ENCODE measurements at places on chromosomes 12 and 14. TPM values are rescaled to one million over a fixed set of nuclear protein-coding genes. Genes with fewer than 3 reads are reported as not detected.

Gene FZD10
- total RNA-seq: 2.0 TPM

Gene B4GALNT3
- 5.9 TPM for total RNA-seq

DNA sequence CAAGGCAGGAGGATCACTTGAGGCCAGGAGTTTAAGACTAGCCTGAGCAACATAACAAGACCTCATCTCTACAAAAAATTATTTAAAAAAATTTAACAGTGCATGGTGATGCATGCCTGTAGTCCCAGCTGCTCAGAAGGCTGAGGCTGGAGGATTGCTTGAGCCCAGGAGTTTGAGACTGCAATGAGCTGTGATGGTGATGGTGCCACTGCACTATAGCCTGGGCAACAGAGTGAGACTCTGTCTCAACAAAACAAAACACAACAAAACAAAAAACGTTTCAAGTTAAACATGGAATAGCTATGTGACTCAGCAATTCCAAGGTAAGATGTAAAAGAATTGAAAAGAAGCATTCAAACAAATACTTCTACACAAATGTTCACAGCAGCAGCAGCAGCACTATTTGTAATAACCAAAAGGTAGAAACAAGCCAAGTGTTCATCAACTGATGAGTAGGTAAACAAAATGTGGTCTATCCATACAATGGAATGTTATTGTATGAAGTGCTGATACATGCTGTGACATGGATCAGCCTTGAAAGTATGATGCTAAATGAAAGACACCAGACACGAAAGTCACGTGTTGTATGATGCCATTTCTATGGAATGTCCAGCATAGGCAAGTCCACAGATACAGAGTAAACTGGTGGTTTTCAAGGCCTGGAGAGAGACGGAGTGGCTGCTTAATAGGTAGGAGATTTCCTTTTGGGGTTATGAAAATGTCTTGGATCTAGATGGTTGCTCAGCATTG lies 31.4 kb downstream of the CFAP251 start:
- no peak for DNase-seq

GRCh38 chr12:66960704-66961690 lies 282.1 kb upstream of the GRIP1 start:
- no peak for DNase-seq

GRCh38 chr12:122889761-122890520 lies 6.0 kb downstream of the VPS37B start:
- DNase-seq: no peak
